A375 (cell line): ENCODE measurements at places on chromosomes 2 and 18. TPM values are rescaled to one million over a fixed set of nuclear protein-coding genes. Genes with fewer than 3 reads are reported as not detected.

KATNAL2 gene
- total RNA-seq, result 1.5 and 3.3 TPM in 2 replicates

IL18R1 gene
- total RNA-seq, result 4.6 and 4.7 TPM in 2 replicates

PJVK gene
- 1.4 and 1.6 TPM in 2 replicates for total RNA-seq

GALR1 gene
- not detected in 2 replicates for total RNA-seq

DNER gene
- 0.98 and 1.3 TPM in 2 replicates for total RNA-seq

WDFY1 gene
- 14.5 and 28.3 TPM in 2 replicates for total RNA-seq

TWIST2 gene
- total RNA-seq, result 13.7 and 15.9 TPM in 2 replicates

DAPL1 gene
- total RNA-seq, result not detected in 2 replicates

WDR54 gene
- 119 and 142 TPM in 2 replicates for total RNA-seq

QPCT gene
- total RNA-seq, result 5.9 and 7.7 TPM in 2 replicates
